RWPE1 (cell line): ENCODE measurements at places on chromosomes 5 and 9.

- peak; percentile 55 for DNase-seq
Measured at GRCh38 chr5:171336521-171337209, 27.6 kb downstream of the TLX3 start.

DNA sequence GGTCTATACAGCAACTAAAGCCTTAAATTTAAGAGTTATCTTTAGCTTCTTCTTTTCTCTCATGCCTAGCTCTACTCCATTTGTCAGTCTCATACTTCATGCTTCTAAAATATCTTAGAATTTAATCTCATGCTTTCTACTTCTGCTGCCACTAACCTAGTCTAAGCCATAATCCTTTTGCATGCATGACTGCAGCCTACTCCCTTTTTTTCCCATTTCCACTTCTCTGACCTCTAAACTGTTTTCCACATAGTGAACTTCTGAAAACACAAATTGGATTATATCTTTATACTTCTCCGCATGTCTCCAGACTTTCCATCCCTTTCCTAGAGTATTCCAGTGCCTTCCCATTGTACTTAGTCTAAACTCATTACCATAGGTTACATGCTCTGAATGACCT is 193.0 kb downstream of the XRCC4 start:
- DNase-seq, result no peak

DNA sequence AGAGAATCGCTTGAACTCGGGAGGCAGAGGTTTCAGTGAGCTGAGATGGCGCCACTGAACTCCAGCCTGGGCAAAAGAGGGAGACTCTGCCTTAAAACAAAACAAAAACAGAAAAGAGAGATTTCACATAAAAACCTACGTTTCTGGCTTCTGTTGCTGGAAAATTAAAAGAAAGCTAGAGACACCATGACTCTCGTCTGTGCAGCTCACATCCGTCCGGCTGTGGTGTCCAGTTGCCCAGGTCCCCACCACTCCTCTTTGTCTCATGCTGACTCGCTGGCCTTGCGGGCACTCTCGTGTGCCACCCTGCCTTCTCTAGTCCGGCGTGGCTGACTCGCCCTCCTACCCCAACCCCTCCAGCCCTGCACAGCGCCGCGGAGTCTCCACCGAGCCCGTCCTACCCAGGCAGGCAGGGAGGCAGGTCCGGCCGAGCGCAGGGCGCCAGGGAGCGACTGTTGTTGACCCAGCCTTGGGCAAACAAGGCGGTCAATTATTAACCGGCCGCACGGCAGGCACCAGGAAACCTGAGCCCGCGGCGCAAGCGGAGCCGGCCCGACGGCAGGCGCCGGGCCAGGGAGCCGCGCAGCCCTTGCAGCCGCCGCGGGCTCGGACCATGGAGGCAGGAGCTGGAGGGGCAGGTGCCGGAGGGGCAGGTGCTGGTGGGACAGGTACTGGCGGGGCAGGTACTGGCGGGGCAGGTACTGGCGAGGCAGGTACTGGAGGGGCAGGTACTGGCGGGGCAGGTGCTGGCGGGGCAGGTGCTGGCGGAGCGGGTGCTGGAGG is at the start of gene PRRT1B:
Gene PRRT1B (plus strand): TSS at position 521 of the 783 bp plus-strand sequence. CDS start 93 bp downstream, at position 614.
- no peak for DNase-seq

DNA sequence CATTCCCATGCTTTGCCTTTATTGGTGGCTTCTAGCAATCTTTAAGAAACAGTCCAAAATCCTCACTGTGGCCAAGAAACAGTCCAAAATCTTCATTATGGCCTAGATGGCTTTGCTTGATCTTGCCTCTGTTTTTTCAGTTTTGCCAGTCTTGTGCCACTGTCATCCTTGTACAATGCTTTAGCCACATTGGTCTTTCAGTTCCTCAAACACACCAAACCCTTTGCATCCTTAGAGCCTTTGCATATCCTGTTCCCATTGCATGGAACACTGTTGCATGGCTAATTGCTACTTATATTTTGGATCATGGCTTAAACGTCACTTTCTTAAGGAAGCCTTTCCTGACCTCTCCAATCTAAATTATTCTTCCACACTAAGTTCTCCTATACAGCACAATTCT is 22.1 kb downstream of the MRRF start:
- no peak for DNase-seq

GRCh38 chr9:110152704-110153374 is 55.1 kb downstream of the C9orf152 start:
- peak; percentile 67 for DNase-seq

DNA sequence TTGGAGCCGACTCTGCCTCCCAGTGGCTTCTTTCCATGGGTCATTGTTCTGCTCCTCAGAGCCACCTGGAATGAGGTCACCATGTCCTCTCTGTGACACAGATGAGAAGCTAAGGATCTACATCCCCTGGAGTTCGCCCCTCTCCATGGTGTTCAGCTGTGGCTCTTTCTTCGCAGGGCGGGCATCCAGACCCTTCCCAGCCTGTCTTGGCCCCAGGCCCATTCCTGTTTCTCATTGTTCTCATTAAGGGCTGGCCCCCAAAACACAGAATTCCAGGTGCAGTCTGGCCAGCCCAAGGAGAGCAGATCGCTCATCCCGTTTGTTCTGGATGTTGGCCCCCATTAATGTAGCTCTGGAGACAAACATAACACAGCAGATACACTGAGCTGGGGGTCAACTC is 66.4 kb upstream of the COL15A1 start:
- no peak for DNase-seq

DNA sequence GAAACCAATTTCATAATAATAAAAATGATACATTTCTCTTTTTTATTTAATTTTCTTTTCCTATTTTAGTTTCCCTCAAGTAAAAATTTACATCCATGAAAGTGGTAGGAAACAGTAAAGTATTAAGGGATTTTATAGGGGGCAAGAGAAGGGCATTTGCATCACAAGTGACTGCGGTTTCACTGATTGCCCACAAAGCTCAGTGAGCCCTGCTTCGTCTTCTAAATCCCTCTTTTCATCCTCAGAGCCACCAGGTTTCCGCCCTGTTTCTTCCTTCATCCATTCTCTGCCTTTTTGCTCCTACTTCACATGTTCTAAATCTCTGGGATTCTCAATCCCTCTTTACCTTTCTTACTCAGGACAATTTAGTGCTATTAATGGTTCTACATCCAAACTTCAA is 491.4 kb downstream of the LRRC70 start:
- DNase-seq, result no peak
